ENCODE measurements at places on chromosomes 1 and 21. TPM values are rescaled to one million over a fixed set of nuclear protein-coding genes. Genes with fewer than 3 reads are reported as not detected.
A peak's percentile ranks its signal among the peaks of the same experiment; 100 is the strongest.

- DNase-seq: no peak
Observed at GRCh38 chr1:211965108-211965805, 70.1 kb downstream of the INTS7 start.

GRCh38 chr1:113871597-113872113 lies at the start of gene PTPN22:
Gene PTPN22, minus strand, starts transcription at chr1:113871712.
- peak; percentile 60 for DNase-seq

GRCh38 chr1:210301615-210302000 lies 27.1 kb upstream of the HHAT start:
- no peak for DNase-seq

The HMGN2 gene
- total RNA-seq: 139 TPM

GRCh38 chr1:20184997-20185833 lies 681 bp upstream of the UBXN10 start:
- DNase-seq: no peak

All from right cardiac atrium (tissue), 5 donors.